ENCODE measurements at places on chromosomes 5 and 9.

DNA sequence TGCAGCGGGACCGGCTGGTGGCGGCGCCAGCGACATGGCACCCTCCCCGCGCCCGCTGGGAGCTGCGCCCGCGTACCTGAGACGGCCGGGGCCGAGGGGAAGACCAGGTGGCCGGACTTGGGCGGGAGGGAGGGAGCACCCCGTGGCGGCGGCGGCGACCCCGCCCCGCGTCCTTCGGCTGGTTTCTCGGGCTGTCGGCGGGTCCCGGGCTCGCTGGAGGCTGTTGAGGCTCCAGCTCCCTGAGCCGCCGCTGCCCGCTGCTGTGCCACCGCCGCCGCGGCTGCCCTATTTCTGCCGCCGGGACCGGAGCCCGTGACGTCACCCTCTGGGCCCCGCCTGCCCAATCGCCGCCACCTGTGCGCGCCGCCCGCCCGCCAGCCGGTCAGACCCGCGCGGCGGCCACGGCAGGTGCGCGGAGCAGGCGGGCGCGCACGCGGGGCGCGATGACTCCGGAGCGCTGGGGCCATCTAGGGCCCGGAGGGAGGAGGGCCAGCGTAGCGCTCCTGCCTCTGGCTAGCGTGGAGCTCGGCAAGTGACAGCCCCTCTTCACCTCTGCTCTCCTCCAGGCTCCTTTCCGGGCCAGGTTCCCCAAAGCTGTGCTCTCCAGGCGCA, at the start of gene FSTL4:
Gene FSTL4 (minus strand): TSS at position 293 of the 612 bp plus-strand sequence.
- DNase-seq = peak; percentile 41

GRCh38 chr9:21402386-21403251, 6.3 kb upstream of the IFNA8 start:
- DNase-seq = peak; percentile 21

GRCh38 chr5:127392762-127393161, 102.2 kb downstream of the MEGF10 start:
- DNase-seq = no peak

GRCh38 chr5:127867022-127867783, 164.0 kb downstream of the CCDC192 start:
- no peak for DNase-seq

- DNase-seq = no peak
Observed at GRCh38 chr9:15142878-15143534, 164.0 kb downstream of the TTC39B start.

DNA sequence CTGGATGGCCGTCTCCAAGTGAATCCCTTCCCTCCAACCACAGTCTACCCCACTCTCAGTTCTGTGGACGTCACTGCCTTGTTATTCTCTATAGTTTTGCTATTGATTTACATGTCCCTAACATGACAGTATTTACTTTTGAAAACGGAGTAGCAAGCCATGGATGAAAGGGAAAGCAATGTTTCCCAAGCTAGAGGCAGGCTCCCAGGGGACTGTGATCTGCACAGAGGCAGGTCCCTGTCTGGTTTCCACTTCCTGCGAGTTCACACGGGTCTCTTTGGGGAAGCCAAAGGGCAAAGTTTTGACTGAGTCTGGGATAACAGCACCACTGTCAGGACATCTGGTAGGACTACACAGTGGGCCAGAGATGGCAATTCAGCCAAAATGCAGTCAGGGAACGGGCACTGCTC, 12.7 kb downstream of the C9orf153 start:
- no peak for DNase-seq

- DNase-seq = no peak
Observed at GRCh38 chr9:81776390-81776789, 87.0 kb upstream of the TLE1 start.

DNA sequence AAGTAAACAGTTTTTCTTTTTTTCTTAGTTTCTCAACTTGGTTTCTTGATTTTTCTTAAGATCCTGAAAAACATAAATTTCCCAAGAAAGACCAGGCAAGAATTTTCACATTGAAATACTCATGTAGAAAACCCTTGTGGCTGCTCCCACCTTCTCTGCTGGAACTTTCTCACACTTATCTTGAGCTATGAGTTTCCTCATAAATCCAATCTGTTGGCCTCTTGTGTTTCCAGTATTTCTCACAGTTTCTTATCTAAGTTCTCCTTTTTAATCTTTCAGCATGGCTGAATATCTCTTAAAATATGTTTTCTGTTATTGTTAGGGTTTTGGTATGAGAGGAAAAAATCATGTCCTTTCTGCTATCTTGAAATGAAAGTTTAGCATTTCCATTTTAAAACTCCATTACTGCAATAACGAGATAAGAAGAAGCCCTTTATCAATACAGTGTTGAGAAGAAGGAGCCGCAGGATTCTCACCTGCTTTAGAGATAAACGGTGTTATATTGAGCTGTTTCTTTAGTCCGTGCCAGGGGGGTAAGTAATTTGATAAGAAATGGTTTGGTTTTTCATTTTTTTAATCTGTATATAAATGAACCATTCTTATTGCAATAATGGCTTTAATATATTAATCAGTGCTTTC, 89.3 kb downstream of the ALDH1A1 start:
- no peak for DNase-seq

DNA sequence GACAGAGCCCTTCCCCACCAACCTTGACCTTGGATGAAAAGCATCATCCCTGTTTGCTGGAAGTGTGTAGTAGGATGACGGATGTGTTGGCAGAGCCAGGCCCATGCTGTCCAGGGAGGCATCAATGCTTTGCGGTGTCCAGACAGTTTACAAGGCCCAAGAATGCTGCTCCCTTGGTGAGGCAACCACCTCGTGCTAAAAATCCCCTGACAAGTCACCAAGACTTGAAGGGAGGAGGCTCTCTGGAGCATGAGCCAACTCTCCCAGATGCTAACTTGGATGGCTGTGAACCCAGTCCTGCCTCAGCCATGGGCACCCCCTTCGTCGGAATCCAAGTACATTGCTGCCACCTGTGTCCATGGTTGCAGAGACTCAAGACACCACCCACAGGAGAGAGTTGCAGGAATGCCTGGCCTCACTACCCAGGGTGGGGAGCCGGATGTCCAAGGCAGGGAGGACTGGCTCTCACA, 9.5 kb upstream of the NKD2 start:
- DNase-seq = no peak

- DNase-seq = no peak
Observed at GRCh38 chr5:33611877-33612276, 171.1 kb downstream of the TARS1 start.

DNA sequence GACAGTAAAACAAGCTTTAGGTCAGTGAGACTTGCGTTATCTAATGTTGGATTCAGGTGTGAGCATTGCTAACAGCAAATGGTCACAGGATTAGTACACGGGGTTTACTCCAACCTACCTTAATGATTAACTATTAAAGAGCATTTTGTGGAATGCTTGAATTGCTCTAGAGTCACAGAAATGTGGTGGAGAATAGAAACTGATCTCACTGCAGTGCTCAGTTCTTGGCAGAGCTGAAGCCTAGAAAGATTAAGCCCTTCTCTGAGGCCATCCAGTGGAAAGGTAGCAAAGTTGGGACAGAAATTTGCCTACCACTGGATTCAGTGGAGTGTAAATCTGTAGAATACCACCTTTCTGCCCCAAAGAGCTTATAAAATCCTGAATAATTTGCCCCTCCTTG, 60.9 kb downstream of the ICE1 start:
- no peak for DNase-seq

All from activated T-cell treated with anti-CD3 and anti-CD28 coated beads, Interleukin-2, amount 50 U/mL, for 72 hours (primary cell).